ENCODE measurements at places on chromosomes 6 and 20. TPM values are rescaled to one million over a fixed set of nuclear protein-coding genes. Genes with fewer than 3 reads are reported as not detected.

- H3K36me3 ChIP-seq: no peaks in the 10 kb centered on the region
- H3K4me3 ChIP-seq: no peak overlapping the region
- no peak for DNase-seq
- H3K27ac ChIP-seq: no peak overlapping the region
- no peaks in the 10 kb centered on the region for H3K27me3 ChIP-seq
- H3K4me1 ChIP-seq: peaks cover 11% of the 10 kb centered on the region
These were observed 97.1 kb upstream of the CEP85L start for GRCh38 chr6:118748311-118749062.

DNA sequence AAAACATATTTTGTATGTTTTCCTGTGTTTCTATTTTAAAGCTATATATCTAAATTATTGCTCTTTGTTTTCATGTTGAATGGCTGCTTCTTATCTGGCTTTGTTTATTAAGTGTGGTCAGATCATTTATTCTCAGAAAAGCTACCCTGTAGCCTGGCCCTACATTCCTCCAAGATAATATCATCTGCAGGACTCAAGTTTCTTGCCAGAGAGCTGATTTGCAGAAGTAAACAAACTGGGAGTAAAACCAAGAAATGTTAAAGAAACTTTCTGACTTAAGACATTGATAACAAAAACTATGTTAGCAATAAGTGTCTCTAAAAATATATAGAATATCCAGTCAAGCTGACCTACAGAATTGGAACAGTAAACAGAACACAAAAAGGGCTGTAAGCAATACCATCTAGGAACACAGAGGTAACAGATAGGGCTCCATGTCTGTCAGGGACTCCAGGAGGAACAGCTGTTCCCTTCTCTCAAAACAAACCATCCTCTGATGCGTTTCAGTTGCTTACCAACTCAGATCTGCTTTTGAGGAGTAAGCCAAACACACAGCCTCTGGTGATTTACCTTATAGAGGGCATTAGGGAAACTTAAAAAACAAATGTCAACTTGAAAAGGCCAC is 17.5 kb upstream of the CEP85L start:
- peaks cover 7% of the 10 kb centered on the region for H3K4me1 ChIP-seq
- peak overlapping the region; percentile 50 for H3K27ac ChIP-seq

DNA sequence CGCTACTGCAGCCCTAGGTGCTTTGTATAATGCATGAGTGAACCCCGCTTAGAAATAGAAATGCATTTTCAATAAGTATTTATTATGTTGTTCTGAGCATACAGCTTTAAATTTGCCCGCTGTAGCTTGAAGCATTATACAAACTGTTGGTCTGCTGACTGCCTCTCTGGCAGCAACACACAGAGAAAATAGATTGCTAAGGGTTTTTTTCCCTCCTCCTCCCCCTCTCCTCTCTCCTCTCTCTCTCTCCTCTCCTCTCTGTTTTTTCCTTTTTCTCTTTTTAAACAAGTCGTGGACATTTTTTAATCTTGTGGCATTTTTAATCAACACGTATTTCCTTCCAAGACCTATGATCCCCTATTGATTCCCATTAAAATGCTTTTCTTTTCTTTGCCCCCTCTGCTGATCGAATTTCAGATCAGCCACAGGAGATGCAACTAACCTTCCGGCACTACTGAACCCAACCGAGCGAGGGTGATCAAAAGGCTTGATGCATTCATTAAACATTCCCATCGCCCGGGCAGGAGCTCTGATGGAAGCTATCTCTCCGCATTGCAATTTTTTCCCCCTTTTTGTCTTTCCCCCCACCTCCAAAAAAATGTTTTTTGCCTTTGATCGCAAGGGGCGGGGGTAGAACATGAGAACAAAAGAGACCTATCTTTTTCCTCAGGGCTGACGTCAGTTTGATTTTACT is 90.7 kb upstream of the ARID1B start:
- H3K27ac ChIP-seq: peak overlapping the region; percentile 61
- H3K36me3 ChIP-seq: no peaks in the 10 kb centered on the region
- H3K27me3 ChIP-seq: no peaks in the 10 kb centered on the region
- H3K4me1 ChIP-seq: peaks cover 8% of the 10 kb centered on the region
- no peak for DNase-seq

TRIM10 gene
- total RNA-seq: not detected

- H3K4me3 ChIP-seq: no peak overlapping the region
- no peak for DNase-seq
- H3K27me3 ChIP-seq: no peaks in the 10 kb centered on the region
These were observed 590 bp downstream of the EYS start for GRCh38 chr6:65706436-65706835.

DNA sequence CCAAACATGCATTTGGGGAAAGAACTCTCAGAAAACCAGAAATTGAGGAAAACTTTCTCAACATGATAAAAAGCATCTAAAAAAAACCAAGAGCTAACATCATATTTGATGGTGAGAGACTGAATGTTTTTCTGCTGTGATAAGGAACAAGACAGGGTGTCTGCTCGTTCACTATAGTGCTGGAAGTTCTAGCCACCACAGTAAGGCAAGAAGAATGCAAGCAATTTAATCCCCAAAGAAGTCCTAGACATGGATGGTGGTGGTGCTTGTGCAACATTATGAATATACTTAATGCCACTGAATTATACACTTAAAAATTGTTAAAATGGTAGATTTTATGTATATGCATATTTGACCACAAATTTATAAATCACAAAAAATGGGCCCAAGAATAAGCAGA is 53.4 kb downstream of the LYRM2 start:
- no peak overlapping the region for H3K27ac ChIP-seq
- H3K27me3 ChIP-seq: peaks cover 29% of the 10 kb centered on the region
- H3K4me1 ChIP-seq: no peaks in the 10 kb centered on the region
- DNase-seq: no peak
- H3K36me3 ChIP-seq: no peaks in the 10 kb centered on the region

GRCh38 chr6:23590498-23591126 is 535.4 kb upstream of the NRSN1 start:
- no peak for DNase-seq
- H3K4me1 ChIP-seq: peaks cover 8% of the 10 kb centered on the region
- H3K27ac ChIP-seq: no peak overlapping the region
- no peaks in the 10 kb centered on the region for H3K27me3 ChIP-seq

TFAP2A gene
- 78.2 TPM for total RNA-seq

FGD2 gene
- total RNA-seq: not detected

GRCh38 chr20:19930426-19930825 is 86.7 kb upstream of the NAA20 start:
- no peaks in the 10 kb centered on the region for H3K36me3 ChIP-seq
- H3K27me3 ChIP-seq: no peaks in the 10 kb centered on the region
- H3K27ac ChIP-seq: no peak overlapping the region
- DNase-seq: no peak
- H3K4me1 ChIP-seq: peaks cover 33% of the 10 kb centered on the region
- H3K4me3 ChIP-seq: no peak overlapping the region

GRCh38 chr6:136383268-136383937 is 93.8 kb upstream of the BCLAF1 start:
- no peak overlapping the region for H3K4me3 ChIP-seq
- no peaks in the 10 kb centered on the region for H3K36me3 ChIP-seq
- DNase-seq: no peak
- H3K27ac ChIP-seq: no peak overlapping the region
- no peaks in the 10 kb centered on the region for H3K4me1 ChIP-seq

DNA sequence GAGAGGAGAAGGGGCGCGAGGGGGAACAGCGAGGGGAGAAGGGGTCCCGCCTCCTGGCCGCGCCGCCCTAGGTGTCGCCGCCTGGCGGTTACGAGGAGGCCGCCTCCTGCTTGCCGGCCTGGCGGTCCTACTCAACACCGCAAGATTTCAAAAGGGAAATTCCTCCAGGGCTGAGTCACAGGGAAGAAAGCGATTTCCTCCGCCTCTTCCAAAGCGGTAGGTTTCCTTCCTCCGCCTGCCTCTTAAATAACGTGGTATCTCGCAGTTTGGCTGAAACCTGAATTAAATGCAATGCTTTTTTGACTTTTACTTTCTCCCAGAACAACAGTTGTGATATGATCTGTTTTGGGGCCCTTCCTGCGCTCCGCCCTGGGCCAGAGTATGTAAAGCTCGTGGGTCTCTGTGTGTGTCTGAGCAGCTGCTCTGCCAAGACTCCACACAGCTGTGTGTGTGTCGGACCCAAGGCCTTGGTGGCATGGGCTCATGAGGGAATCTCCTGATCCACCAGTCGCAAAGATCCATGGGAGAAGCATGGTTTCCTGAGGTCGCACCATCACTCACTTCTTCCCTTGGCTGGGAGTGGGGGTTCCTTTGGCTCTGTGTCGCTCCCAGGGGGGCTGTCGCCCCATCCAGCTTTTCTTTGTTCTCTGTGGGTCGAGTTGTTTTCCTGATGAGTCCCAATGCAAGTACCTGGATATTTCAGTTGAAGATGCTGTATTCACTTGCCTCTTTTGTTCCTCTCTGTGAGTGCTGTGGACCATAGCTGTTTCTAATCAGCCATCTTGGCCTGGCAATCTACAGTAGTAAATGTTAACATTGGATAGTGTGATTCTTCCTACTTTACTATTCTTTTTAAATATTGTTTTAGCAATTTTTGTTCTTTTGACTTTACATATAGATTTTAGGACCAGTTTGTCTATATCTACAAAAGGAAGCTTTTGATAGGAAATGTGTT is 31.6 kb upstream of the NOTCH4 start:
- H3K27ac ChIP-seq: peak overlapping the region; percentile 21
- H3K27me3 ChIP-seq: peaks cover 51% of the 10 kb centered on the region
- H3K4me3 ChIP-seq: peak overlapping the region; percentile 66
- DNase-seq: peak; percentile 90
- H3K4me1 ChIP-seq: peaks cover 6% of the 10 kb centered on the region
- H3K36me3 ChIP-seq: no peaks in the 10 kb centered on the region

- DNase-seq: no peak
- no peaks in the 10 kb centered on the region for H3K4me1 ChIP-seq
- H3K4me3 ChIP-seq: no peak overlapping the region
- H3K36me3 ChIP-seq: peaks cover 7% of the 10 kb centered on the region
- peaks cover 45% of the 10 kb centered on the region for H3K27me3 ChIP-seq
These were observed 52.1 kb downstream of the RNASET2 start for GRCh38 chr6:166904101-166904746.

KCNK17 gene
- total RNA-seq: not detected

- H3K4me1 ChIP-seq: peaks cover 12% of the 10 kb centered on the region
- peaks cover 8% of the 10 kb centered on the region for H3K36me3 ChIP-seq
- no peaks in the 10 kb centered on the region for H3K27me3 ChIP-seq
- H3K27ac ChIP-seq: peak overlapping the region; percentile 35
- no peak overlapping the region for H3K4me3 ChIP-seq
- DNase-seq: no peak
These were observed 4.8 kb upstream of the DHX35 start for GRCh38 chr20:38957235-38957876.

GRCh38 chr6:90758741-90759140 is 171.9 kb upstream of the MAP3K7 start:
- peaks cover 14% of the 10 kb centered on the region for H3K27me3 ChIP-seq
- H3K27ac ChIP-seq: no peak overlapping the region
- H3K4me1 ChIP-seq: no peaks in the 10 kb centered on the region
- no peaks in the 10 kb centered on the region for H3K36me3 ChIP-seq
- H3K4me3 ChIP-seq: no peak overlapping the region

NFS1 gene
- 27.6 TPM for total RNA-seq

GRCh38 chr6:47358440-47359225 is 48.9 kb upstream of the TNFRSF21 start:
- no peaks in the 10 kb centered on the region for H3K36me3 ChIP-seq
- no peak overlapping the region for H3K4me3 ChIP-seq
- H3K27me3 ChIP-seq: no peaks in the 10 kb centered on the region
- DNase-seq: no peak
- H3K4me1 ChIP-seq: peaks cover 2% of the 10 kb centered on the region

DNA sequence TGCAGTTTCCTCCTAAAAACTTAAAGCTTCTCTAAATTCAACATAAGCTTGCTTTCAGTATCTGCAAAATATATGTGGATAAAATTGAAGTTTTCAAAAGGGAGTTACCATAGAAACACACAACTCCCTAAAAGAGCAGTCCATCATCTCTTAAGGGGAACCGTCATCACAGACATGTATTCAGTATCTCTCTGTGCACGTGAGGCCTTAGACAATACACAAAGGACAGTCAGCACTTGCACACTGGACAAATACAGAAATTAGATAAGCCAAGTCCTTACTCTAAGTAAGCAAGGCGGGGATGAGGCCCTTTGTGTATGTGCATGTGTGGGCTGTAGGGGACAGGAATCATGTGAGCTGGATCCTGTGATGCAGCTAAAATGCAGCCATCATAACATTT is 136.6 kb downstream of the BACH2 start:
- no peaks in the 10 kb centered on the region for H3K27me3 ChIP-seq
- no peak overlapping the region for H3K4me3 ChIP-seq
- H3K27ac ChIP-seq: no peak overlapping the region
- peaks cover 16% of the 10 kb centered on the region for H3K4me1 ChIP-seq
- no peaks in the 10 kb centered on the region for H3K36me3 ChIP-seq

GRCh38 chr6:153956808-153957207 is 82.2 kb upstream of the OPRM1 start:
- DNase-seq: peak; percentile 49
- H3K4me1 ChIP-seq: peaks cover 6% of the 10 kb centered on the region
- H3K4me3 ChIP-seq: no peak overlapping the region
- no peak overlapping the region for H3K27ac ChIP-seq

PTCRA gene
- not detected for total RNA-seq

DNA sequence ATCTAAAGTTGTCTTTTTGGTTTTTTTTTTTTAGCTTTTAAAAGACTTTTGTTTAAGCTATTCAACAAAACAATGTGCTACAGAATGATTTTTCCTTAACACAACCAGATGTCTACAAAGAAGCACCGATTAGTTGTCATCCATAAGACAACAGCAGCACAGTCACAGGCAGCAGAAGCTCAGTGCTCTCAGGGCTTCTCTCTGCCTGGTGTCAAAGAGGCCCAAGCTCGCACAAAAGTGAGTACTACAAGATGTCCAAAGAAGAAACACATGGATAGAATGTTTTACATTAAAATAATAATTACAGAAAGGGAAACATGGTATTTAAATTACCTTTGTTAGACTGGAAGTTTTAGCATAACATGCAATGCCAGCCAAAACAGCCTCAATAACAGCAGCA is 81.6 kb downstream of the DNAAF9 start:
- no peak overlapping the region for H3K27ac ChIP-seq
- H3K4me1 ChIP-seq: peaks cover 5% of the 10 kb centered on the region
- H3K27me3 ChIP-seq: no peaks in the 10 kb centered on the region
- DNase-seq: no peak

GRCh38 chr6:42453031-42453653 is 1.4 kb upstream of the TRERF1 start:
- H3K36me3 ChIP-seq: no peaks in the 10 kb centered on the region
- peak overlapping the region; percentile 91 for H3K4me3 ChIP-seq
- H3K27ac ChIP-seq: no peak overlapping the region

GJA1 gene
- not detected for total RNA-seq

- H3K4me3 ChIP-seq: no peak overlapping the region
- DNase-seq: no peak
- peaks cover 15% of the 10 kb centered on the region for H3K36me3 ChIP-seq
- no peaks in the 10 kb centered on the region for H3K27me3 ChIP-seq
- no peaks in the 10 kb centered on the region for H3K4me1 ChIP-seq
- peak overlapping the region; percentile 33 for H3K27ac ChIP-seq
These were observed 34.8 kb downstream of the PSMG4 start for GRCh38 chr6:3293271-3294155.

SLC12A5 gene
- total RNA-seq: 0.75 TPM

SULF2 gene
- total RNA-seq: 82.2 TPM

- peaks cover 24% of the 10 kb centered on the region for H3K4me1 ChIP-seq
- H3K36me3 ChIP-seq: no peaks in the 10 kb centered on the region
- H3K27ac ChIP-seq: peak overlapping the region; percentile 92
- peak; percentile 97 for DNase-seq
These were observed 143.9 kb downstream of the BCAS1 start for GRCh38 chr20:53926428-53927028.

- H3K4me1 ChIP-seq: no peaks in the 10 kb centered on the region
- no peaks in the 10 kb centered on the region for H3K27me3 ChIP-seq
- H3K4me3 ChIP-seq: no peak overlapping the region
- no peak overlapping the region for H3K27ac ChIP-seq
- DNase-seq: no peak
These were observed 143.2 kb upstream of the TENT5A start for GRCh38 chr6:81895511-81896185.

All from MCF 10A (cell line).